Smooth muscle cell of bladder (primary cell): ENCODE measurements at places on chromosomes 12 and 14. TPM values are rescaled to one million over a fixed set of nuclear protein-coding genes. Genes with fewer than 3 reads are reported as not detected.

The SMIM41 gene
- total RNA-seq = 1.4 and 9.8 TPM in 2 replicates

The CD163 gene
- not detected in 2 replicates for total RNA-seq

The KRT85 gene
- not detected in 2 replicates for total RNA-seq

The CISTR gene
- not detected in 2 replicates for total RNA-seq

The EFS gene
- total RNA-seq = 1.5 and 3.1 TPM in 2 replicates

The B4GALNT3 gene
- under 0.01 TPM in 1 of 2 replicates, not detected in the other for total RNA-seq
